ENCODE measurements at places on chromosomes 12 and 14. TPM values are rescaled to one million over a fixed set of nuclear protein-coding genes. Genes with fewer than 3 reads are reported as not detected.

DNA sequence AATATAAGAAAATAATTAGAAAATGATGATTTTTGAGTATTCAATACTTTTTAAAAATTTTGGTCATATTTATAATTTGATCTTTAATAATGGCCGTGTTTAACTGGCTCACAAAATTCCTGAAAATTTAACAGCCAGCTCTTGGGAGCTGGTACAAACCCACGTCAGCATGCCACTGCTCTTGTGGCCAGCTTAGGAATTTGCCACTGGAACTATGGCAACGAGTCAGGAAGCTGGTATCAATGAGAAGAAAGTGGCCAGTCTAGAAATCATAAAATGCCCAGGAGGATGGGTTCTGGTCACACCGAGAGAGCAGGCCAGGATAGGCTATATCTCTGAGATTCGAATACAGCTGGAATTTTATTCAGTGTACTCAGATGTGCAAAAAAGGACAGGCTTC lies 72.2 kb upstream of the PLEKHG3 start:
- no peak for DNase-seq

- no peak for DNase-seq
Measured at GRCh38 chr14:85520581-85520980, 9.4 kb upstream of the FLRT2 start.

- DNase-seq, result no peak
Measured at GRCh38 chr14:53793790-53794505, 162.7 kb downstream of the BMP4 start.

GRCh38 chr12:27575090-27575761 lies 51.2 kb downstream of the PPFIBP1 start:
- DNase-seq, result no peak

DNA sequence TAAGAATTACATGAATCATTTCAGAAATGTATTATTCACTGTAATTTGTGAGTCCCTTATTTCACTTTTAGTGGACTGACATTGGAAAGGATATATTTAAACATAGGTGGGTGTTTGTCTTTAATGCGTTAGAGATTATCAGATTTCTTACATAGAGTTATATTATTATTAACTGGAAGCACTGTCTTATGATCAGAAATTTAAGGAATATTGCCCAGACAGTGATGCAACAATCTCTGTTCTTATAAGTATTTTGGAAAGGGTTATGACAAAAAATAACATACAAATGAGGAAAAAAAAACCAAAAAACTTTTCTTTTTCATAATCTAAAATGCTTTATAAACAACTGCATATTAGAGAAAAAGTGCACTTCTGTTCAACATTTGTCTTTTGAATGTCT lies 836.6 kb downstream of the SLC6A15 start:
- no peak for DNase-seq

- peak; percentile 65 for DNase-seq
Measured at GRCh38 chr12:48925304-48926011, at the start of gene FKBP11. Gene FKBP11 (minus strand): TSS chr12:48925492. CDS start chr12:48925428, 64 bp downstream.

DNA sequence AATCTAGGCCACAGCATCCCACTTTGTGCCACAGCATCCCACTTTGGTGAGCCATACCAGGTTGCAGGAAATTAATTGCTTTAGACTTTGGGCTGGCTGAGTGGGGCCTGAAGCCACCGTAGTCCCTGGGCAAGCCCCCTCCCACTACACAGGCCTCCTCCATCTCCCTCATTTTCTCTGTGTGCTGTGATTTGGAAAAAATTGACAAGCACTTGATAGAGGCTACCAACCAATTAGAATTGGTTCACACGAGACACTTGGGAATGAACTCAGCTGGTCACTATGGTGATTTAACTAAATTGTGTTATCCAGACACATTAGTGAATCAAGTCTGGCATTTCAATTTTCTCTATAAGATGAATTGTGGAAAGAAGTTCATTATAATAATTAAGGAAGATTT lies 481.1 kb downstream of the DIO2 start:
- no peak for DNase-seq

GRCh38 chr12:12505544-12506495 lies 56.8 kb downstream of the DUSP16 start:
- no peak for DNase-seq

GRCh38 chr12:41772478-41772877 lies 372.2 kb downstream of the GXYLT1 start:
- no peak for DNase-seq

DNA sequence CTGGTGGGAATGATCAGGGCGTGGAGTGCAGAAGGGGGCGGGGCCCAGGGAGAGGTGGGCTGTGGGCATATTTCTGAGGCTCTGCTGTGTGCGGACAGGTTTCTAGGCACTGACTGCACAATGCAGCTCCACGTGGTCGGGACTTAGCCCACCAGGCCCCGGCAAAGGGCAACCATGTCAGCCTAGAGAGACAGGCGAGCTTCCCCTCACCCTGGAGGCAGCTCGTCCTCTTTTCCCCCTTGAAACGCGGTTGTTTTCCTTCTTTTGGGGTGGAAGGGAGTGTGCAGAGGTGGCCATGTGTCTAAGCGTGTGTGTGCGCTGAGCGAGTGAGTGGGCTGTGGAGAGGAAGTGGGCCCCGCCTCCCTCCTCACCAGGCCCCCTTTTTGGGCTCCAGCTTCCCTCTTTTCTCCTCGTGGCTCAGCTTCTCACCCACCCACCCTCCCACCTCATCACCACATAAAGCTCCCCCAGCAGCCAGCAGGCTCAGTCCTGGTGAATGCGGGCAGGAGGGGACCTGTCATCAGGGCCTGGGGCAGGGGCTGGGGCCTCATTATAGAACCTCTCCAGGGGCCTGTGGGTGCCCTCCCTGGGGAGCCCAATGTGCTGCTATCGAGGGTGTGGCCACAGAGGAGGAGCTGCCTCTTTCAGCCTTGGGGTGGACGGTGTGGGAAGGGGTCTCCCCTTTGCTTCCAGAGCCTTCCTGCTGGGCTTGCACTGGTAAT lies 22.0 kb downstream of the LRTM2 start:
- DNase-seq, result no peak

GRCh38 chr14:55957950-55958349 lies 160.3 kb upstream of the PELI2 start:
- no peak for DNase-seq

The SERPINA1 gene
- total RNA-seq, result 1.6 TPM

The MEG3 gene
- total RNA-seq, result 95.4 TPM

The ATP23 gene
- 6.1 TPM for total RNA-seq

The C12orf50 gene
- total RNA-seq, result not detected

The KIF26A gene
- total RNA-seq, result 13.0 TPM

The SLC25A47 gene
- not detected for total RNA-seq

Data from frontal cortex (tissue), 4 donors.